Psoas muscle (tissue), 8 donors: ENCODE measurements at places on chromosomes 2 and 18. TPM values are rescaled to one million over a fixed set of nuclear protein-coding genes. Genes with fewer than 3 reads are reported as not detected.

Gene FBXO15
- total RNA-seq, result 0.30 TPM

Gene SP9
- total RNA-seq, result not detected

Gene RNMT
- 26.0 TPM for total RNA-seq

Gene C2orf76
- 7.1 TPM for total RNA-seq

Gene CREB1
- total RNA-seq, result 20.8 TPM

- no peak for DNase-seq
Measured at GRCh38 chr2:233185330-233185729, 66.1 kb upstream of the ATG16L1 start.

- no peak for DNase-seq
Measured at GRCh38 chr18:76827205-76828200, 5.1 kb downstream of the ZNF236 start.

DNA sequence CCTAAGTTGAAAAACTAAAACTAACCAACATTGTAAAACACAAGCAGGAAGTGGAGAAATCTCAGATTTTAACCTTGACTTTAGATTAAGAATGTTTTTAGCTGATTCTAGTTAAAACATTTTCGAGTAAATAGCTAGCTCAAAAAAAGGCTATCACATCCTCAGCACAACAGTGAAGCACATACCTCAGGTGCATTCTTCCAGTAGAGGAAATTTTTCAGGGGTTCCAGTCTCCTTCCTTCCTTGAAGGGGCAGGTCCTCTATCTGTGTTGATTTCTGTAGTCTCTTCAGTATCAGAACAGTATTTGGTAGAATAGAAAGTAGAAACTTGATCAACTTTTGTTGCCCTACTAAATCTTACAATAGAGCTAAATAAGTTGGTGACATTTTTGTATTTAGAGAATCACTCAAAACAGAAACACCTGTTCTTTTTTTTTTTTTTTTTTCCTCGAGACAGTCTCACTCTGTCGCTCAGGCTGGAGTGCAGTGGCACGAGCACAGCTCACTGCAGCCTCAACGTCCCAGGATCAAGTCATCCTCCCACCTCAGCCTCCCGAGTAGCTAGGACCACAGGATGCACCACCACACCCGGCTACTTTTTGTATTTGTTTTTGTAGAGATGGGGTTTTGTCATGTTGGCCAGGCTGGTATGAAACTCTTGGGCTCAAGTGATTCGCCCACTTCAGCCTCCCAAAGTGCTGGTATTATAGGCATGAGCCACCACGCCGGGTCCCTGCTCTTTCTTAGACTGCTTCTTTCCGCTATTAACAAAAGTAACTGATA lies 6.9 kb upstream of the GPR155 start:
- no peak for DNase-seq

- DNase-seq, result no peak
Measured at GRCh38 chr2:219592736-219593135, 4.9 kb upstream of the STK11IP start.

DNA sequence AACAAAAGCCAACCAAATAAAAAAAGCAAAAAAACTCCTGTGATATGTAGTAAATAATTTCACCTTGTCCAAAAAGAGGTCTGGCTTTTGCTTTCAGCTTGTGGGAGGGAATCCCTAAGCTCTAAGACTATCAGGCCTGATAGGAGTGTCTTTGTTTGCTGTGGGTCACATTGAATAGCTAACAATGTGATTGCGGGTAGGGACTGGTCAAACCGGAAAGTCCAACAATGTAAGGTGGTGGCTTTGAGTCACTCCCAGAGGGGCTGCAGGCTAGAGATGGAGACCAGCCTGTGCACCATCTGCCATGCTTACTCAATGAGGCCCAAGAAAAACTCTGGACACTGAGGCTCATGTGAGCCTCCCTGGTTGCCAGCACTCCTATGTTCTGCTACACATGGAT lies 192.9 kb downstream of the TFCP2L1 start:
- DNase-seq, result no peak

DNA sequence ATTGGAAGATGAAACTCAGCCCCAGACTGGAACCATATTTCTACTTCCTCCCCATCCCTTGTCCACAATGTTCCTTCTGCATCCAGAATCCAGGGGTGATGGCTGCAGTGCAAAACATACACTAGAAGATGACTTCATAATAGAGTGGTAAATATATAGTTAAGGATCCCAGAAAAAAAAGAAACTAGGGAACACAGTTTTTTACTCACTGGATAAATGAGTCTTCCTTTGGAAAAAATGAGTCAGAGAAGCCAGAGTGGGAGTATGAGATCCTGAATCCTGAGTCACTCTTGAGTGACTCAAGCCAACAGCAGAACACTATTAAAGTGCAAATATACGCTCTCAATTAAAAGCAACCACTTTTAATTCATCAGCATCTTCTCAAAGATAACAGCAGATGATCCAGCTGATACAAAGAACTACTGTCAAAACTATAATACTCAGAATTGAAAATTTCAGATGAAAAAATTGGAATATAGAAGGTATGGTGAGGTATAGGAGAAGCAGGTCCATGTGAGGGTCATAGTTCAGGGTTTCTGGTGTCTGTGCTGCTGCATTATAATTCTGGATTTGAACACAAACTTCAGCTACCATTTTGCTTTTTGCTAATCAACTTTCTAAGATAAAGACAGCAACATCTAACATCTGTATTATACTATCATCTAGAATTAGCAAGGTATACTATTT lies 987.2 kb upstream of the CDH2 start:
- DNase-seq, result no peak

- no peak for DNase-seq
Measured at GRCh38 chr18:29104671-29105070, 927.7 kb upstream of the CDH2 start.

GRCh38 chr18:75785206-75785605 lies 357.7 kb upstream of the SMIM21 start:
- DNase-seq, result no peak

- no peak for DNase-seq
Measured at GRCh38 chr2:148902798-148903197, 27.8 kb downstream of the KIF5C start.

DNA sequence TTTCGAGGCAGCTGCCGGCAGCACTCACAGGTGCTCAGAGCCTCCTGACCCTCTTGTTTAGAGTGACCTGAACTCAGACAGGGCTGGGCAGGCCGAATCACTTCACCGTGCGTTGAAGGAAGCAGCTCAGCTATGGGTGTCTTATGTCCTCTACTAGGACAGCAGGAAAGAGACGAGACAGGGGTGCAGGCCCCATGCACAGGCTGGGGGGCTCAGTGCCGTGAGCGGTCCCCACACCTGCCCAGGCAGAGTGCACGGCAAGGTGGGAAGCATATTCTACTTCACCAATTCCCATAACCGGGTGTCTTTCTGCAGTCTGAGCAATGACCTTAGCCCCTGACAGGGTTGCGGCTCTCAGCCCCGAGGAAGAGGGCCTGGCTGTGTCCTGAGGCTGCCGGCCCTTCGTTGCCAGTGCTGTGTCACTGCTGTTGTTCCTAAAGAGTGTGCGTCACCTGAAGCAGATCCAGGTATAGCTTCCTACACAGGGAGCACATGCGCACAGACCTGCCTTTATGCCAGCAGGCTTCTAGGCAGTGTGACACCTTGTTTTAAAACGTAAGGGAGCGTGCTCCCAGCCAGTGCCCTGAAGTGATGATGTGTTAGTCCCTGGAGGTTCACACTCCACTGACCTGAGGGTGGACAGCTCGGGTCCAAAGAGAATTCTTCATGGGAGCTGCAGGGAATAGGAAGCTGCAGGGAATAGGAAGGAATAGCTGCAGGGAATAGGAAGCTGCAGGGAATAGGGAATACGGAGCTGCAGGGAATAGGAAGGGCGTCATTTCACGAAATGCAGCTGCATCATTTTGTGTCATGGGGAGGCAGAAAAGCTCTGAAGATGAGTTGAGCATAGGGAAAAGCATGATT lies 207.9 kb upstream of the SALL3 start:
- no peak for DNase-seq

DNA sequence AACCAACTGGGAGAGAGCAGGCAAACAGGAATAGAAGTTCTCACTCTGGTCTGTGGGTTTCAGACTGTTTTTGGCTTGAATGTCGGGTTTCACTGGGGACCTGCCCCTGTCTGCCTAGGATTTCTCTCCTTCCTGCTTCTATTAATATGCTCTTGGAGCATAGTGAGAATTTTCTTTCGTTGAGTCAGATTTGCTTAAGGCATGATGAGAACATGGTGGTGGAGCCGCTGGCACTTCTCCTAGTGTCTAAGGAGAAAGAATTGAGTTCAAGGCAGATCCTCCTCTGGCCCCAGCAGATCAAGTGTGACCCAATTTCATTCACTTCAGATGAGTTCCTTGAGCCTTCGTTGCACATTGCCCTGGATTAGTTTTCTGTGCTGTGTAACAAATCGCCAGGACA lies 103.9 kb upstream of the HS6ST1 start:
- DNase-seq, result no peak

- DNase-seq, result no peak
Measured at GRCh38 chr18:36628435-36629137, 200.2 kb downstream of the TPGS2 start.

- DNase-seq, result no peak
Measured at GRCh38 chr18:2326999-2327398, 244.3 kb downstream of the METTL4 start.
